AG09309 (cell line): ENCODE measurements at places on chromosomes 16 and 17.

GRCh38 chr16:89904606-89905510, 13.8 kb upstream of the MC1R start:
- DNase-seq: no peak

- no peak for DNase-seq
Observed at GRCh38 chr16:47939680-47940079, 216.1 kb downstream of the ABCC12 start.

- DNase-seq: no peak
Observed at GRCh38 chr17:66690166-66690565, 144.8 kb upstream of the CACNG5 start.

GRCh38 chr16:81692571-81692970, 86.5 kb upstream of the PLCG2 start:
- DNase-seq: no peak

- no peak for DNase-seq
Observed at GRCh38 chr17:5219536-5219935, 15.1 kb downstream of the SCIMP start.

DNA sequence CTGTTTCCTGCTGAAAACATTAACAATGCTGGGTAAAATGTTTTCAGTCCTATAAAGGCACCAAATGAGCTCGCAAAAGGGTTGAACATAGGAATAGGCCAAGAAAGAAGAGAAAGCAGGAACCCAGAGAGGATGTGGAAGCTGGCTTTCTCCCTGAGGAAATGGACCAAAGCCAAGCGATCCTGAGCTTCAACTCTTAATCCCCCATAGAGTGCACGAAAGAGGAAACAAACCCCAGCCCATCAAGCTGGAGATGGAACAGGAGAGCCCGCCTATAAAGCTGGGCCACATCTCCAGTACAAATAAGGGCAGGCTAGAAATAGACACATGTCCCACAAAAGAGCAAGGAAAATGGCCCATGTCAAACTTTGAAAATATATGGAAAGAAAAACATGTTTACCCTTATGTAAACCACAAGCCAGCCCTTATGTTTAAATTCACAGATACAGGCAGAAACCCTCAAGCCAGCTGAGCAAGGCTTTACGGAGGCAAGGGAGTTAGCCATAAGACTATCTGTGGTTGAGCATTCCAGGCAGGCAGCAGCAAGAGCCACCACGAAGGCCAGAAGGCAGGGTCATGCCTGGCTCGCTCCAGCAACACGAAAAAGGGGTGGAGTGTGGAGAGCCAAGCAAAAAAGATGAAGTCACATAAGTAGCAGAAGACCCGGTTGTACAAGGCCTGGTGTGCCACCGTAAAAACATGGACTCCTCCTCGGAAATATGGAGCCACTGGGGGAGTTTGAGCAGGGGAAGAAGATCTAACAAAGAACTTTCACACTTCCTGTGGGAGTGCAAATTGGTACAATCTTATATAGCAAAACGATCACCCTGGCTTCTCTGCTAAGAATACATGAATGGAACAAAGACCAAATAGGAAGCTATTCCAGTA, 27.8 kb downstream of the COPRS start:
- no peak for DNase-seq

DNA sequence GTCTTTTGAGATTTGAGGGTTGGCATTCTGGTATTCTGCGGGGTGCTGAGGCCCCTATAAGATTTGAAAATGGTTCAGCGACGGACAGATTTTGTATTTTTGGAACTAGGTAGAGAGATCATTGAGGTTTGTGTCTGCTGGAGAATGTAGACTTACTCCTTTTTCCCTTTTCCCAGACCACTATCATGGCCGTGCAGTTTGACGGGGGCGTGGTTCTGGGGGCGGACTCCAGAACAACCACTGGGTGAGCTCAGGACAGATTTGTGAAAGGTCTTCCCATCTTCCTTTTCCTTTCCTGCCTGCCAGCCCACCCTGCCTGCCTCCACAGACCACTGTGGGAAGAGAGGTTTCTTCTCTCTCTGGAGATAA, 572 bp downstream of the PSMB6 start:
- DNase-seq: no peak

DNA sequence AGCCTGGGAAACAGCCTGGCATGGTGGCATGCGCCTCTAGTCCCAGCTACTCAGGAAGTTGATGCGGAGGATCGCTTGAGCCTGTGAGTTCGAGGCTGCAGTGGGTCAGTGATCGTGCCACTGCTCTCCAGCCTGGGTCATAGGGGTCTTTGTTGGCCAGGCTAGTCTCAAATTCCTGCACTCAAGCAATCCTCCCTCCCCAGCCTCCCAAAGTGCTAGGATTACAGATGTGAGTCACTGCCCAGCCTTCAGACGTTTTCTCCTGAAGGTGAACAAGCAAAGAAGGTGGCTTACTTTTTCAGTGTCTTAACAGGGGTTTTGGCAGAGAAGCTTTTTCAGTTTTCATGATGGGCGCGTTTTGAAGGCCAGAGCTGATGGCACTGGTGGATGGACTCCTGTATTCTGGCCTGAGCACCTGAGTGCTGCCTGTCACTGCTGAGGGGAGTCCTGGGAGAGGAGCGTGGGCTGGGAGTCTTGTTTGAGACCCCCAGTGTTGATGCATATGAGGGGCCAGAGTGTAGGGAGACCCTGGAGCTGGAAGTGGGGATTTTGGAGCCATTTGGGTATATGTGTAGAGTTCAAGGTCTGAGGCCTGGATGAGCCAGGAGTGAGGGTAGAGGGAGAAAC, 41.4 kb downstream of the FOXK2 start:
- DNase-seq: no peak

DNA sequence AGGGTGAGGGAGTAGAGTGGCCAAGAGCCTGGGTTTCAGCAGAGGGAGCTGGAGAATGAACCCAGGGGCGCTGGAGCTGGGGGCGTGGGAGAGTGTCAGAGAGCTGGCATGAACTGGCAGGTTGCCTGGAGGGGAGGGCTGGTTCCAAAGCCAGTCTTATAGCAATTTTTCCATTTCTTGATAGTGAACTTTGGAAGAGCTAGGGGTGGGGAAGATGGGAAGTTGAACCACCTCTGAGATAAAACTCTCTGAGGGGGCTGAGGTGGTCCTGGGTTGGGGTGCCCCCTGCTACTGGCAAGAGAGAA, 36.9 kb downstream of the ADGRG5 start:
- no peak for DNase-seq

GRCh38 chr17:43631429-43631828, 30.3 kb downstream of the MEOX1 start:
- no peak for DNase-seq

DNA sequence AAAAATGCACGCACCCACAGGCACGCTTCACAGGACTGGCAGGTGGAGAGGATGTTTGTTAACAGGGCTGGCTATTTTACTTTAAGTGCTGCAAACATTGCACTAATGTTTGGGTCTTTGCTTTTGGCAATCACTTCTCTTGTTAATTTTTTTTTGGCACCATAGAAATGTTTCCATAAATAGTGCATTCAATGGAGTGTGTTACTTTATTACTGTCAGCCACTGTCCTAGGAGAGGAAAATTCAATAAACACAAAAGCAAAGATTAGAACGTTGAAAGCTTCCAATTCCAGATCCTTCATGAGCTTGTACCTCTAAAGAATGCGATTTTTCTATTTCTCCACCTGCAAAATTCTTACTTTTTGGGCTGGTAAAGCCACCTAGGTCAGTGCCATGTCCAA, 743.5 kb downstream of the WWOX start:
- no peak for DNase-seq
